ENCODE measurements at places on chromosomes 6 and 20.
A peak's percentile ranks its signal among the peaks of the same experiment; 100 is the strongest.

DNA sequence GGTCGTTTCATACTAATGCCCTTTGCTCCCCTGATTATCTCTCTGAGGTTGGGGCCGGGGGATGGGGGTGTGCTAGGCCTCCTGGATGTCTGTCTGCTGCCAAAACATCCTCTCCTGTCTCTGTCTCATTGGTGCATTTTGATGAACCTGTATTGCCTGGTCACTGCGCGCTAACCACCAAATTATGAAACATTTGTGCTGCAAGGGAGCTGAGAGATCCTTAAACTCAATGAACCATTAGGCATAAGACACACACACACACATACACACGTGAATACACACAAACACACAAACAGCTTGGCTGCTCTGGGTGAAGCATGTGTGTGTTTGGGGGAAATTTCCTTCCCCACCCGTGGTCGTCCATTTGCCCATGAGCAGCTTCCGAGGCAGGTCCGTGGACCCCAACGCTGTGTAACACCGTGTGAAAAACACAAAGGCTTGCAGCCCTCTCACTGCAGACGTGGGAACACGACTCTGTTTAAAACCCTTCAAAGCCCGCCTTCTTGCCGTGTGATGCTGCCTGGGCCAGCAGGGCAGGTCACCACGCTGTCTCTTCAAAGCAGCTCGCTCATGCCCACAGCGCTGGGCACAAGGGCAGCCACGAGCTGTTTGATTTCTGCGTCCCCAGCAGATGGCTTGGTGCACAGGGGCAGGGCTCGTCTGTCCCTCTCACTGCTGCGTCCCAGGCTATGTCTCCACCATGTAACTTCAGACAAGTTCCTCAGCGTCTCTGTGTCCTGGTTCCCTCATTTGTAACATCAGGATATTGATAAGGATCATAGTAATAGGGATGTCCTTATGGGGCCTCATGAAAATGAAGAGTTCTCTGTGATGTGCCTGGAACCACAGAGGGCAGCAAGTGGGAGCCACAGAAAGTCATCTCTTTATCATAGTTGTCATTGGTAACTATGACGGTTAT lies 96.8 kb downstream of the CDH26 start:
- DNase-seq = no peak

DNA sequence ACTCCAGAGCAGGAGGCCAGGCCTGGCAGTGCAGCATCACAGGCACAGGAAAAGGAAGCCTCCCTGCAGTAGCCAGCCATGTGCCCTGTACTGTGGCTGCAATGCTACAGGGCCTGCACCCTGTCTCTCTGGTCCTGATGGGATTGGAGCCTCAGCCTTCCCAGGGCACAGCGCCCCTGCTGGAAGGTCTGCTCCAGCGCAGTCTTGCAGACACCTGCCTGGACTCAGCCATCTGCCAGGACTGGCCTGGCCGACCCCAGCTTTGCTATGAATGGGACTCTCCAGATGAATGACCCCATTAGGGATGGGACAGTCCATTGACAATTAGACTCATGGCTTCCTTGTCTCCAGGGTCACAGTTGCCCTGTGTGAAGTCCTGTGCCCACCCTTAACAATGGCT lies 251.6 kb downstream of the ERMARD start:
- DNase-seq = no peak

DNA sequence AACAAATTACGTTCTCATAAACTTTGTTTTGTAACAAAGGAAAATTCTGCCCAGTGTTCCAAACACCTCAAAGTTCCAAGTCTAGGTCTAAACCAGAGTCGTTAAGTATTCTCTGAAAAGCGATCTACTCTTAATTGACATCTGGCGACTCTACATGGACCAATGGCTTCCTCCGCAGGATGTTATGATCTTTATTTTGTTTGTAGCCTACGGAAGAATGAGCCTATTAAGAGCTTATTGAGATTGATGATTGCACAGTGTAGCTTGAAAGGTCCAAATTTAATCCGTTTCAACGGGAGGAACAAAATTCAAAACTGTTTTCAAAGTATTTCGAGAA lies 61.1 kb downstream of the FAM217A start:
- no peak for DNase-seq

DNA sequence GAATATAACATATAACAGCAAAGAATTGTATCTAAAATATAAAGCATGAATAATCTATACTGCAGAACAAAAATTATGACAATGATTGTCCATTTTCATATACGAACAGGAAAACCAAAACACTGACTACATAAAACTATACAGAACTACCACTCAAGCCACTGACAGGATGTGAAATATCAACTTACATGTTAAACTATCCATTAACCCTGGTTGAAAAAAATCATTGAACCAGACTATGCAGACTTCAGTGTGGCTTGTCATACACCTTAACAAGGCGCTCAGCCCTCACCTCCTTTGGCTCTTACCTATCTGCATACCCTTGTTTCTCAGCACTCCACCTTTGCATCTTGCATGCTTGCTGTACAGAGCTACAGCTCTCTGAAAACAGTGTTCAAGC lies 34.9 kb downstream of the ASCC3 start:
- no peak for DNase-seq

- peak; percentile 68 for DNase-seq
Observed at GRCh38 chr20:1212607-1213396, 9.5 kb downstream of the C20orf202 start.

GRCh38 chr6:148760568-148761526 lies 14.0 kb downstream of the UST start:
- peak; percentile 31 for DNase-seq

Data from activated CD8-positive, alpha-beta memory T cell treated with anti-CD3 and anti-CD28 coated beads, Interleukin-2, amount 50 U/mL, for 4 hours (primary cell).